ENCODE measurements at places on chromosomes 11 and 22.

- no peak for DNase-seq
Measured at GRCh38 chr11:35682230-35683173, 19.9 kb downstream of the TRIM44 start.

DNA sequence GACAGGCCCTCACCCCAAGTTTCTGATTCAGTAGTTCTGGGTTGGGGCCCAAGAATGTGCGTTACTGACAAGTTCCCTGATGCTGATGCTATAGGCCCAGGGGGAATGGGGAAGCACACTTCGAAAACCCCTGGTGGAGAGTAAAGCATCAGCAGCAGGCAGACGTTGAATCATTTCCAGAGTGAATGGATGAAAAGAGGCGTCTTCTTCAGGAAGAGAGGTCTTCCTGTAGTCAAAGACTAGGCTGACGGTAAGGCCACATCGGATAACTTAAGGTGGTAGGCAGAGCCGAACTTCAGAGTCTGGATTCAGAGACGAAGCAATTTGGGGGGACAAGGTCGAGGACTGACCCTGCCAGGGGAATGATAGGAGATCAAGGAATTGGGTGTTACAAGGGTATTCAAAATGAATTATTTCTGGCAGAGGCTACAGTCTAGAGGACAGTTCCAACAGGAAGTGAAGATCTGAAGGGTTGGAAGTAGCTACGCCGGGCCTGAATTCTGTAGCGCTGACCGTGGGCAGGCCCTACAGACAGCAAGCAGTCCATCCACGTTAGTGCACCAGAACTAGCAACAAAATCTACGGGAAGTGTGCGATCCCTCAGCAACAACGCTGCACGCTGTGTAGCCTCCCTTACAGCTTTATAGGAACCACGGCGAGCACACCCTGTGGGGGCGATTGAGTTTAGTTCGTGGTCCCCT lies 862 bp upstream of the CENATAC start:
- DNase-seq: peak; percentile 53

DNA sequence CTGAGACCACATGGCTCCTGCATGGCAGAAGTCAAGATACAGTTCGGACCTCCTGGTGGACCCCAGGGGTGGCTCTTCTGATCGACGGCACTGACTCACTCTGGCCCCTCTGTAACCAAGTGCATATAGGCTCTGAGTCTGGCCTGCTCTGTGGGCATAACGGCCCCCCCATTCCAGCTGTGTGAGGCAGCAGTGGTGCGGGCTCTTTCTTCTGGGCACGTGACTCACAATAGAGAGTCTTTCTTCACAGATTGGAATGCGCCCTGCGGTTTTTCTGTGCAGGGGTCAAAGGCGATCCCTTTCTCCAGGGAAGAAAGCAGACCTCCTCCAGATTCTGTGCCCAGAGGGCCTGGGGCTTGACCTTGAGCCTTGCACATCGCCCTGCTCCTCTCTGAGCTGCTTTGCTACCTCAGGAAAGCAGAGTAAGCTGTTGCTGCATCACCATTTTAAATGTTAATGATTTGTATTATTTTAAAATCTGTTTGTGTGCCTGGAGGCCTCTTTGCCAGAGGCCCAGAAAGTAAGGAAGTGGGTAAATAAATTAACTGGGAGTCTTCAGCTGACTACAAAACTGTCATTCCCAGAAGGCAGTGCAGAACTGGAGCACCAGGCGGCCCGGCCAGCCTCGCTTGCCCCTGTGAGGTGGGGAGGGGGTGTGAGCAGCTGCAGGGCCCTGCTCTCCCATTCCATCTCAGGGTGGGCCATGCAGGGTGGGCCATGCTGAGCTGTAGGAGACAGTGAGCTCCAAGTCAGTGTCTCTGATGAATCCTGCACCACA lies 199.0 kb downstream of the GRIK4 start:
- DNase-seq: no peak

DNA sequence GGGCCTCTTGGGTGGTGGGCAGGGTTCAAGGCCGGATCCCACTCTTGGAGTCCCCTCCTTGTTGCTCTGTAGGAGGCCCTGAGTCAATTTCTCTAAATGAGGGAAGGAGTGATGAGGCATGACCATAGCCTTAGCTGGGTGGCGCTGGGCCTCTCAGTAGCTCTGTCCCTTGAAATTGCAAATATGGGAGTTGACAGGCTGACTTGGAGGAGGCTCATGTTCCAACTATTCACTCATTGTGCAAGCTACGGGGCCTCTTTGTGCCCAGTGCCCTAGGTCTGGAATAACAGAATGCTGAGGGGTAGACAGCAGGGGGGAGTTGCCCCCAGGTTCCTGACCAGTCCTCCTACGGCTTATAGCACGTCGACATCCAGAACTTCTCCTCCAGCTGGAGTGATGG lies 8.0 kb downstream of the SELENOM start:
- DNase-seq: no peak

GRCh38 chr11:78451371-78452150 lies 33.9 kb upstream of the GAB2 start:
- DNase-seq: no peak

DNA sequence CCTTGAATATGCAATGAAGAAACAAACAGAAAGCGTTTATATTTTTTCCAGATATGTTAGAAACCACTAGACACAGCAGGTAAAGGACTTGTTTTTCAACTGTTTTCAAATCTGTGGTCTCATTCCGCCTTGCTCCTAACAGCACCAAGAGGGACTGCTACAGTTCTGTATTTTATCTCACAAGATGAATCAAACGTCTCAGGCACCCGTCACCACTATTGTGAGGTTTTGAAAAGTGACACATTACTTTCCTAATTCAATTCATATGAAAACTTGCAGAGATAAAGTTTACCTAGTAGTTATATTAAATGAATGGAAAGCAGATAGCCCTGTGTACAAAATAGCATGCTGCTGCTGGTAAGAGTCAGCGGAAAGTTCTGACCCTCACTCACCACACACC lies 386.3 kb downstream of the ETS1 start:
- DNase-seq: no peak

- peak; percentile 32 for DNase-seq
Measured at GRCh38 chr22:49930596-49931412, 12.4 kb downstream of the CRELD2 start.

Measured in DND-41 (cell line).